ENCODE measurements at places on chromosomes 2 and 18.

DNA sequence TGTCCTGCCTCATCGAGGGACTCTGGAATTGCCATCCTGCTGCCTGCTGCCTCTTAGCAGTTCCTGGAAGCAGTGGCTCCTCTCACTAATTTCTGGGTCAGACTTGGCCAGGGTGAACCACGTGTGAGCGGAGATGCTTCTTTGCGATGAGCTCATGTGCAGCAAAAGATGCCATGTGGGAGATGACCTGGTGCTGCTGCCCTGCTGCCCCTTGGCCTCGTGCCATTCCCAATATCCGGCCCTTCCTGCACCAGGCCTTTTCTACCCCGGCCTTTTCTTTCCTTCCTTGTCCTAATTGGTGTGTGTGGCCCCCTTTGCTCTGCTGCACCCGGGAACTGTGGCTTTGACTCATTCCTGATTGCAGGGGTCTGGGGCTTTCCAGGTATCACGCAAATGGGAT is 296.9 kb upstream of the HS6ST1 start:
- H3K4me3 ChIP-seq: no peak overlapping the region
- H3K27me3 ChIP-seq: no peaks in the 10 kb centered on the region
- DNase-seq: no peak
- H3K36me3 ChIP-seq: no peaks in the 10 kb centered on the region
- H3K4me1 ChIP-seq: no peaks in the 10 kb centered on the region

- no peaks in the 10 kb centered on the region for H3K27me3 ChIP-seq
- no peak overlapping the region for H3K27ac ChIP-seq
- no peaks in the 10 kb centered on the region for H3K4me1 ChIP-seq
- H3K36me3 ChIP-seq: no peaks in the 10 kb centered on the region
Observed at GRCh38 chr2:145119225-145119624, 599.3 kb upstream of the ZEB2 start.

DNA sequence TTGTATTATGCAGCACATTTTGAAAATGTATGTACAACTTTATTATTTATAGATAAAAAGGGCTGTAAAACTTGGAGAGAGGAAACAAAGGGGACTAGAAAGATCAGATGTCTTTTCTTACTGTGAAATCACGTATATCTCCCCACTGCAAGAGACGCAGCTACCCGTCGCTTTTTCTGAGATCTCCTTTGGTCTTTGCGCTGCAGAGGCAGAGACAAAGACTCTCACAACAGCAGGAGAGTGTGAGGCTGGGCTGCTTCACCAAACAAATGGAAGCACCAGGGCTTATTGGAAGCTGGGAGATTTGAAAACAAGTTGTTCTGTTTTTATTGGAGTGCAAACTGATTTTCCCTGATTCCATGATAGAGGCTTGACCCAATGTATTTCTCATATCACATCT is 129.0 kb upstream of the PARD3B start:
- no peak overlapping the region for H3K27ac ChIP-seq
- H3K4me3 ChIP-seq: no peak overlapping the region
- no peak for DNase-seq
- no peaks in the 10 kb centered on the region for H3K36me3 ChIP-seq
- H3K27me3 ChIP-seq: no peaks in the 10 kb centered on the region
- H3K4me1 ChIP-seq: no peaks in the 10 kb centered on the region

DNA sequence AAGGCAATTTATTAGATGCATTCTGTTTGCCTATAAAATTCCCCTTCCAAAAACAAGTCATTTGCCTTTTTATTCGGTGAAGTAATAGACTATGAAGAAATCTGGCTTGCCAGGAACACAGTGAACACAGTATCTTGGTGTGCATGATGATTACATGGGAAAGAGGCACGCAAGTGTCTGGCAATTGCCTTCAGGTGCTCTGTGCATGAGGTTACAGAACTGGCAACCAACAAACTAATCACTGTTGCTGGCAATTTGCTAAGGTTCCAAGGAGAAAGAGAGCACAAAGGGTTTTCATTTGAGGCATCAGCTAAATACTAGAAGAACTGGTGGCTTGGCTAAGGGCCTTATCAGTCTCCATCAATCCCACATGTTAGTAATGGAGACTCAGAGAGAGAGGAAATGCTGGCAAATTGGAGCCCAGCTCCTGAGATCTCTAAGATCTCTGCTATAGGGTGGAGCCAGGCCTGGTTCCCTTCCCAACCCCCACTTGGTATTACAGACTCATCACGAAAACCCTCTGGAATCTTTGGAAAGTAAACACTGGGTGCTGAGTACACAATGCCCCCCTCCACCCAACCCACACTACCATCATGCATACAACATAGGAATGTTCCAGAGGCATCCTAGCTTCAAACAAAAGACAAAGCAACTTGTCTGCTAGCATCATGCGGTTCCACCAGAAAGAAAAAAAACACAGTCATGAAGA is 10.4 kb downstream of the RNF152 start:
- no peak overlapping the region for H3K4me3 ChIP-seq
- no peaks in the 10 kb centered on the region for H3K27me3 ChIP-seq
- H3K36me3 ChIP-seq: no peaks in the 10 kb centered on the region
- H3K27ac ChIP-seq: no peak overlapping the region
- peak; percentile 97 for DNase-seq
- H3K4me1 ChIP-seq: peaks cover 7% of the 10 kb centered on the region

- H3K27me3 ChIP-seq: no peaks in the 10 kb centered on the region
- no peak overlapping the region for H3K27ac ChIP-seq
Observed at GRCh38 chr2:127605691-127606263, 40.2 kb upstream of the GPR17 start.
